NCI-H187 treated with DMSO at 0.1 percent for 48 hours (cell line): ENCODE measurements at places on chromosomes 6 and 20.

GRCh38 chr6:89146718-89147700 lies 1.2 kb downstream of the PM20D2 start:
- DNase-seq = no peak

DNA sequence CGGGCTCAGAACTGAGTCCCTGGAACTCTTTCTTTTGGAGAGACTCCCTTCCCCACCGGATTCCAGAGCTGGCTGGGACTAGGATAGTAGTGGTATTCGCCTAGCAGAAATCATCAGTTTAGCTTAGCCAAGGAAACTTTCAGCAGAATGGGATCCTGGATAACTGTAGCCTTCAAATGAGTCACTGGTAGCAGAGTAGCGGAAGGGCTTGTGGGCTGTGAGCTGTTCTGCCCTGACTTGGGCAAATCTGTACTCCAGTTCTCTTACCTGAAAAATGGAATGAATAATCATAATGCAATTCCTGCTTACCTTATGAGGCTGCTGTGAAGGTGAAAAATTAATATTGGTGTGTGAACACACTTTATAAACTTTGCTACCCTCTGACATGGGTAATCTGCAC lies 244.3 kb upstream of the CHD6 start:
- DNase-seq = no peak

GRCh38 chr6:157020398-157020797 lies 243.2 kb downstream of the ARID1B start:
- DNase-seq = no peak

- DNase-seq = no peak
Observed at GRCh38 chr6:4351520-4352321, 216.3 kb upstream of the ECI2 start.

- DNase-seq = no peak
Observed at GRCh38 chr6:43274916-43275597, 23.0 kb upstream of the SLC22A7 start.

GRCh38 chr6:41757931-41758640 lies 10.9 kb upstream of the PGC start:
- DNase-seq = no peak

GRCh38 chr20:6269168-6269873 lies 146.5 kb upstream of the FERMT1 start:
- DNase-seq = no peak

DNA sequence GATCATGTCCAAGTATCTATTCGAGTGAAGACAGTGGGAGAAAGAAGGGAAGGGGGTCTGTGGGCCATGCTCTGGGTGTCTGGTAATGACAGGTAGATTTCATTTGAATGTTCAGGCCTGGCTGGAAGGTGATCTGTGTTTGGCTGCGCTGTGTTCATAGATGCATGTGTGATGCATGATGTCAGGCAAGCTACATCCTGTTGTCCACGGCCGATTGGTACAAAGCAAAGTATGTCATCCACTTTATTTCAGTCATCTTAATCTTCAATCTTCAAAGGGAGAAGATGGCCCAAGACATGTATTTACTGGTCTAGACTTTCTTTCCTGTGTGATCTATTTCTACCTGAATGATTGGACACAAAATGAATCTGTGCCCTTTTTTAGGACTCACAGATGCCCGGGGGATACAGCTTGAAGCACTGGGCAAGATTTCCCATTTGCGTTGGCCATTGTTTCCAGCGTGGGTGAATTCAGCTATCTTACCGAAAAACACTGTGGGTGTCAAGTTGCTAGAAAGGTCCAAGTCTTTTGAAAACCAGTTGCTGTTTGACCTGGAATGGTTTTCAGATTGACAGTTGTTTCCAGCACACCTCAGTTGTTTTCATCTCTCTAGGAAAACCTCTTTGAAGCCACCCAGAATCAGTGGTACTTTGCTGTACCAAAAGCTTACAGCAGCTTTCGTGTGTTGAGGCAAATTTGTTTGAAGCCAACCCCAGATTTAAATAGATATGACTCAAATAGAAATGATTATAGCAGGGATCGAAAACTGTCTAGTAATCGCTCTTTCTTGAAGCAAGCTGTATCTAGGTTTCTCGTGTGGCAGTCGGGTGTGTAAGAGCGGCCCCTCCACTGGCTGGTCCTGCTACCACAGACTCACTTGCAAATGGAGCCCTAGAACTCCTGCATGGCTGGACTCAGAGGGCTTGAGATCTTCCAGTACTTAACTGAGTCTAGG lies 27.2 kb downstream of the DUSP22 start:
- DNase-seq = no peak

DNA sequence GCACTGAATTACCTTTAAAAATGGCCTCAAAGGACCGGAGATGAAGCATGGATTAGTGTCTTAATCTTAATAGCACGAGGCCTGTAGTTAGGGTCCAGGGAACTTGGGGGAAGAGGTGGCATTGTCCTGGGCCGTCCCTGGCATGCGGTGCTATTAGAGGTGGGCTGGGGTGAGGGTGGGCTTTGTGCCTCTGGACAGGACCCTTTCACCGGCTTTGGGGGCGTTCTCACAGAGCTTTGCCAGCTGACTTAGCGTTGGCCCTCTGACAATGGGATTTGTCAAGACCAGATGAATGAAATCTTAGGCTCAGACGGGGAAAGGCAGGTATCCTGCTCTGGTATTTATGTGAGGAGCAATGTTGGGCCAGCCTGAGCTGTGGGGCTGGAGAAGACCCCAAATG lies 59.6 kb downstream of the ERMARD start:
- DNase-seq = no peak

DNA sequence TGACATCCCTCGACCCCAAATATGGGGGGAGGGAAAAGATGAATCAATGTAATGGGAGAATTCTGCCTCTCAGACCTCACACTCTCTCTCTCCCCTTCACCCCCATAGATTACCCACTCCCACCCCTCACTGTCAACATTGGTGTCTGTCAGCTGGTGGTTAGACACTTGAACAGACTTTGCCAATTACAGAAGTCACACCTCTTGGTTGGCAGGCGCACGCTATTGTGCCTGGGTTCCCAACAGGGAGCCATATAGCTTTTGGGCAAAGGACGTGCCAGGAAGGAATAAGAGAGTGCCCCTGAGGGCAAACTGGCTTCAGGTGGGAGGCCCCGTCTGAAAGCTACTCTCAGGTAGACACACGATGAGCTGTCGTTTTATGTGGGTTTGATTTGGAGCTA lies 54.1 kb upstream of the FYN start:
- DNase-seq = no peak

DNA sequence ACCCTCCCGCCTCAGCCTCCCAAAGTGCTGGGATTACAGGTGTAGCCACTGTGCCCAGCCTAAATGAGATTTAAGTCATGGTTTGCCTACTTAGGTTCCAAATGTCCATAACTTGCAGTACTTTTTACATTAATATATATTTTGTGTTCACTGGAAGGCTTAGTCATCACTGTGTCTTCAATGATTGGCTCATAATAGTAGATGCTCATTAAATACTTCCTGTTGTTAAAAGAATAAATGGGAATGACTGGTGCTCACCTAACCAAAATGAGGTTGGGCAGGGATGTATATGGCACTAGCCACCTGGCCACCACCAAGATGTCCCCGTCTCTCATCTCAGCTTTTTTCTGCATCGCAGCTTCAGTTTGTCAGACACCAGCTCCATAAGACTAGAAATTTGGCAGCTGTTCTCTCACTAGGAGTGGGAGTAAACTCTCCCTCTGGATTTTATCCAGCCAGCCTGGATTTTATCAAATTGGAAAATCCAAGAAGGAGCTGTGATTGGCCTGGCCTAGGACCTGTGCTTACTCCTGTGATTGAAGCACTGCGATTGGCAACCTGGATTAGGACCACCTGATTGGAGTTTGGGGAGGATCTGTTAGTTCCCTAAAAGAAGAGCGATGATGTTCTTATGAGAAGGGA lies 1.1 kb upstream of the GLO1 start:
- DNase-seq = no peak

DNA sequence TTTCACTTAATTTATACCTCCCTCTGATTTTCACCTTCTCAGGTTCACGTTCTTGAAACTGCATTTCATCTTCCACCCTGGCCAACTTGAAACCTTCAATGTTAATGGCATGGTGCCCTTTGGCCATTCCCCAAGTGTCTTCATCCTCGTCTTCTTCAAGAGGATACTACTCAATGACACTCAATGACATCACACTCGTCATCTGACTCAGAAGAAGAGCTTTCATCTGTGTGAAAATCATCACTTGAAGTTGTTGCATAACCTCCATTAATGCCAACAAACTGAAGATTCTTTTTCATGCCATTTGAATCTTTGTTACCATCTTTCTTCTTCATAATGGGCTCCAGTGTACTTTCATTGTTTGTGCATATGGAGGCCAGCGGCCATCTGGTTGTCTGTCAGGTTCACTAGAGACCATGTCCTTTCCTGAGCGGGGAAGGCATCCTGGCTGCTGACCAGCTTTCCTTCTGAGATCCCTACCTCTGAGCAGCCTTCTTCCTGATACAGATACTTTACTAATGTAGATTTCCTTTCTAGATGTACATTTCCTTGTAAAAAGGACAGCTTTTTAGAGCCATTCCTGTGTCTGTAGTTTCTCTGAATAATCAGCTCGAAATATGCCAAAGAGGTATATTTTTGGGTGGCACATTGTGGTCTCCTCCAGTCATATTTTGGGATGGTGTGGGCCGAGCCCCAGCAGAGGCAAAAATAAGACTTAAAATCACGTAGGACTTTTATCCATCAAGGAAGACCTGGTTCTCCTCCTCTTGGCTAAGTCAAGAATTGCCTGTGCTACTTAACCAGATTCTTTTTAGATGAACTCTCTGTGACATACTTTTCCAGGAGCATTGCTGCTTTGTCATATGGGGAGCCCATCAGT lies 21.3 kb downstream of the TRMT6 start:
- DNase-seq = no peak
